CD4-positive, alpha-beta T cell treated with Interleukin-10 for 1 hour (primary cell): ENCODE measurements at places on chromosomes 7 and 10.

GRCh38 chr7:151058781-151059366, 515 bp upstream of the SLC4A2 start:
- DNase-seq, result peak; percentile 24

- DNase-seq, result peak; percentile 2
These were observed 77.3 kb downstream of the CDC14C start for GRCh38 chr7:49001610-49002033.

DNA sequence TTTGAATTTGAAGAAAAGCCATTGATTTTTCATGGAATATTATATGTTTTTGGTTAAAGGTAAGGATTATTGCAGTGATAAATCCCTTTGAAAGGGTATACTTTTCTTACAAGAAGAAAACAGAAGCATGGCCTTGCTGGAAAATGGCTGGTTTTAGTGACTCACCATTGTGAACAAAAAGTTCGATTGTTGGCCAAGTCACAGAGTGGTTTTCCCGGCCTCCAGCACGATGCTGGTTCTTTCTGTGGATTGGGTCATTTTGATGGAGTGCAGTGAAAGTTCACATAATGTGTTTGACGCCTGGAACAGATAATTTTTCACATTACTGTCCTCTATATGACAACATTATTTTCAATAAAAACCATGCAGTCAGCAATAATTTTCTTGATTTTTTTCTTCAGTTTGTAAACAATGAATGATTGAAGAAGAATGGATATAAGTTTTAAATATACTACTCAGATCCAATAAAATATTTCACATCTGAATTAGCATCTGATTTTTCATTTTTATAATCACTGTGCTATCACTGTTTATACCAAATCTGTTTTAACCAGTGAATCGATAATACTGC, 60.9 kb downstream of the RBM20 start:
- DNase-seq, result no peak

GRCh38 chr7:3370068-3370830, 69.2 kb downstream of the SDK1 start:
- DNase-seq, result no peak

DNA sequence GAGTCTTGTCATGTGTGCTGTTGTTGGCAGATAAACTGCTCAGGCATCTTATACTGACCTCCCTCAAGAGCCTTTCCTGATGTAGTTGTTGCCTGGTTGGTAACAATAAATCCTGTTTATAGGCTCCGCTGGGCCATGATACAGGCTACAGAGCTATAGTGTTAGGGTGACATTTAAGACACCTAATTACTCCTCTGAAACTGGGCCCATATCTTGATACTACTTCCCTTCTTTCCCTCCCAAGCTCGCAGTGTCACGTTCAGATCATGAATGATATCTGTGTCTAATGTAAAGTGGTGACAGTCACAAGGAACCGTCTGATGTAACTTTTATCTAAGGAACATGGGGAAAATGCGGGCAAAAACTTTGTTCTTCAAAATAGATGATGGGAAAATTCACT, 35.4 kb downstream of the CROT start:
- DNase-seq, result no peak
